ENCODE measurements at places on chromosomes 12 and 14.
A peak's percentile ranks its signal among the peaks of the same experiment; 100 is the strongest.

- DNase-seq = no peak
Measured at GRCh38 chr14:55127460-55127951, 1.5 kb upstream of the LGALS3 start.

DNA sequence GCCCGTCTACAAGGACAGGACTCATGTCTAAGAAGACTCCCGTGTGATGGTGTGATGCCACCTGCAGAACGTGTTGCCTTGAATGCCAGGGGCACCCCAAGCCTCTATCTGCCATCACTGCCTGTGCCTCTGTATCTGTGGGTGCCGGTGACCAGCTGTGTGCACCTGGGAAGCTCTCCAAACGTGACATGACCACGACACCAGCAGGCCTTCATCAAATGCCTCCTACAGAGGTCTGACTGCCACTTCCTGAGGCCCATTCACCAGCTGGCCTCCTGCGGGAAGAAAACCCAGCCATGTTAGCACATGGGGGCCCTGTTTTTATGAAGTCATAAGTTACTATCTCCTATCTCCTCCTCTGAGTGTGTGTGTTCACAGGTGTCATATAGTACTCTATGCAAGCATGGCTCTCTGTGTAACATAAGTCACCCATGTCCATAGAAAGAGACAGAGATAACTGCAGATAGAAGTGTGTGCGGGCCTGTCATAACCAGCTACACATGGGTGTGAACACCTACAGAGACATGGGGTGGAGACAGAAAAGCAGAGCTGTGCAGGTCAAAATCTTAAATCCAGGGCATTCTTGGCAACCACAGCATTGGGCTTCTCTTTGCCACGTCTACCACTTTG lies 18.3 kb upstream of the SERPINA4 start:
- no peak for DNase-seq

GRCh38 chr12:9866860-9867269 lies 2.3 kb downstream of the CLEC2B start:
- no peak for DNase-seq

GRCh38 chr14:36226164-36226563 lies 49.6 kb upstream of the PTCSC3 start:
- DNase-seq = no peak

GRCh38 chr14:94560291-94560665 lies 964 bp upstream of the SERPINA4 start:
- DNase-seq = no peak

- peak; percentile 52 for DNase-seq
Measured at GRCh38 chr12:114407842-114408411, 2.0 kb upstream of the TBX5 start.

DNA sequence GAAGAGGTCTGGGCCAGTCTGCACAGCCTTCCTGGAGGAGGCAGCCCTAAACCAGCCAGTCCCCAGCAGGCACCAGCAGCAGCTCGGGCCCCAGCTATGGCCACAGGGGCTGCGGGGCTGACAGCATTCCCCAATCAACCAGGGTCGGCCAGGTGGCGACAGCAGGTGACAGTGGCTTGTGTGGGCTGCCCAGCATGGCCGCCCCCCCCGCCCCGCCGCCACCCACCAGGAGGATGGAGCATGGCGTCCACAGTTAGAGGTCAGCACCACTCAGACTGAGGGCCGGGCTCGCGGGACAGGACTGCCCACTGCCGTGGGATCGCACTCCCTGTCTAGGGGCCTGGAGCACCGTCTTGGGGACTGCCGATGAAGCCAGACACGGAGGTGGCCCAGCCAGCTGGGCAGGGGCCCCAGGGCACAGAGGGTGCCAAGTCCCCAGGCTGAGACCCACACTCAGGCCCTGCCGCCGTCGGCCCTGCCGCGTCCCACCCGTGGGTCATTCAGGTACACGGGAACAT lies 15.0 kb downstream of the AKT1 start:
- no peak for DNase-seq

DNA sequence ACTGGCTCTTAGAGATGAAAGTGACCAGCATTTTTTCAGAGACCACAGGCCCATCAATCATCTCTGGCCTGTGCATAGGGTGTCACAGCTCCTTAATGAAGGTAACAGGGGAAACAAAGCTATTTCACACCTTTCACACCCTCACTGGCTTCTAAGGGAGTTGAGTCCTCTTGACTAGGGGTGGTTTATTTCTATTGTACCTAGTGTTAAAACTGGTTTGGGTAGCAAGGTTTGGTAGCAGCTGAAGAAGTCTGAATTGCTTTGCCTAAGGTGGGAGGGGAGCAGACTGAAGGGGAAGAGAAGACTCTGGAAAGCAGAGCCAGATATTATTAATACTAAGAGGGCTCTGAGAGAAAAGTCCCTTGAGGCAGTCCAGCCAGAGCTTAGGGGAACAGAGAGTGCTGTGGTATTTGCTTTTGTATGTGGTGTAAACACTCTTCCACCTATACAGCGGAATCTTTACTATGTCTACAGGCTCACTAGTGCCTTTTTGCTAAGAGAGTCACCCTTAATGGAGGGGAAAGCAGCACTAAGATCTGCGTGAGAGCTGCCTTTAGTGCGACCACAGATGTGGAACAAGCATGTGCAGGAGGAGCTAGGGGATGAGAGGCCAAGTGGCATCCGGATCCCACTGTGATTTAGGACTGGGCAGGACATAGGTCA lies 95.8 kb downstream of the STXBP6 start:
- DNase-seq = no peak

GRCh38 chr12:10939163-10939562 lies at the start of gene TAS2R14:
Gene TAS2R14 (minus strand): TSS chr12:10939263. CDS start chr12:10939207, 56 bp downstream.
- DNase-seq = no peak

GRCh38 chr12:39173726-39174125 lies 268.3 kb upstream of the CPNE8 start:
- no peak for DNase-seq

All from fibroblast of skin of right biceps (primary cell).